ENCODE measurements at places on chromosomes 1 and 21.

- DNase-seq: no peak
These were observed 59.9 kb upstream of the NRIP1 start for GRCh38 chr21:15124731-15125130.

GRCh38 chr1:216047811-216048572 is 375.3 kb downstream of the USH2A start:
- DNase-seq: no peak

DNA sequence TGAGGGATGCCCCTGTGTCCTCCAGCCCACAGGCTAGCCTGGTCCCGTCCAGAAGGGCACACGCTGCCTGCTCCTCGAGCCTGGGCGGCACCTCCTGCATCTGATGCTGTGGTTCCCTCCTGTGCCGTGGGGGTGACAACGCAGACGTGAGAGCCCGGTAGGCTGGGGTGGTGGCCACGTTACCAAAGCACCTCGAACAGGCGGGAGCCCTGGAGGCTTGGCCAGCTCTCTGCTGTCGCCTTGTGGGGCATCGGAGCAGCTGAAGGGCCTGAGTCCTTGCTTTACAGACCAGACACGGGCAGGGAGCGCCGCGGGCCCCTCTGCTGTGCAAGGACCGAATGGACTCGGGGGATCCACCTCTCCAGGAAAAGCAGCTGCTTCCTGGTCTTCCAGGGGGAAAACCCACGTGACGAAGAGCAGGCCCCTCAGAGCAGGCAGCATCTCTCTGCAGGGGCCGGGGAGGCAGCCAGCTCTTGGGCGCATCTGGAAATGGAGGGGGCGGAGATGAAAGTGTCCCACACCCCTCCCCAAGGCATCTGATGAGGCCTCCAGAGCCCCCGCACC is 133.3 kb downstream of the NPHP4 start:
- DNase-seq: no peak

- DNase-seq: no peak
These were observed 53.9 kb upstream of the ASPM start for GRCh38 chr1:197200272-197200899.

GRCh38 chr1:227880342-227880924 is 65.0 kb downstream of the PRSS38 start:
- no peak for DNase-seq

- no peak for DNase-seq
These were observed 68.5 kb upstream of the DUSP10 start for GRCh38 chr1:221810406-221810805.

All from hematopoietic multipotent progenitor cell treated with erythropoietin and hydrocortisone succinate and interleukin-3 and kit ligand, for 15 days (in vitro differentiated cells).